ENCODE measurements at places on chromosomes 1 and 21. TPM values are rescaled to one million over a fixed set of nuclear protein-coding genes. Genes with fewer than 3 reads are reported as not detected.

SMPDL3B gene
- 0.26 TPM for total RNA-seq

NLRP3 gene
- total RNA-seq: 0.32 TPM

PRKACB gene
- 15.1 TPM for total RNA-seq

PCP4L1 gene
- not detected for total RNA-seq

TCHH gene
- total RNA-seq: not detected

OLFML2B gene
- 14.5 TPM for total RNA-seq

WDR64 gene
- not detected for total RNA-seq

OR2T33 gene
- not detected for total RNA-seq

RNU1-2 gene
- under 0.01 TPM for total RNA-seq

LHX8 gene
- total RNA-seq: not detected

BACH1 gene
- total RNA-seq: 37.4 TPM

INSRR gene
- not detected for total RNA-seq

SLC44A5 gene
- 0.08 TPM for total RNA-seq

COL8A2 gene
- 0.24 TPM for total RNA-seq

CFHR3 gene
- total RNA-seq: not detected

NTMT2 gene
- not detected for total RNA-seq

RHBDL2 gene
- total RNA-seq: 0.26 TPM

Data from epithelial cell of alveolus of lung (primary cell).